ENCODE measurements at places on chromosomes 5 and 9.
A peak's percentile ranks its signal among the peaks of the same experiment; 100 is the strongest.

DNA sequence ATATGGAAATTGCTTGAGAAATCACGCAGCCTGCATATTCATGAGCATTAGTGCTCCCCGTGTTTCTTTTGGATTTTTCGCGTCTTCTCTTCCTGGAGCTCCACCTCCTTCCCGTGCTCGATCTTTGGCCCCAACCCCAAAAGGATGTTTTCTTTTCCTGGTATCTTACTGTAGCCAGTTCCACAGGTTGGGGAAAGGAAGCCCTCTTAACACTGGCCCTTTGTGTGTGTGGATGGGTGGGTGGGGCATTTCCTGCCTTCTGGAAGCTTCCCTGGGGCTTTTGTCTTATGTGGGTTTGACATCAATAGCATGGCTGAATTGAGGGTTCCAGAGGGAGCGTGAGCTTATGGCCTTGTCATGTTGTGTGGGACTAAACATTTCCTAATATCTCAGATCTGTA, 21.9 kb downstream of the STXBP1 start:
- no peak for DNase-seq

DNA sequence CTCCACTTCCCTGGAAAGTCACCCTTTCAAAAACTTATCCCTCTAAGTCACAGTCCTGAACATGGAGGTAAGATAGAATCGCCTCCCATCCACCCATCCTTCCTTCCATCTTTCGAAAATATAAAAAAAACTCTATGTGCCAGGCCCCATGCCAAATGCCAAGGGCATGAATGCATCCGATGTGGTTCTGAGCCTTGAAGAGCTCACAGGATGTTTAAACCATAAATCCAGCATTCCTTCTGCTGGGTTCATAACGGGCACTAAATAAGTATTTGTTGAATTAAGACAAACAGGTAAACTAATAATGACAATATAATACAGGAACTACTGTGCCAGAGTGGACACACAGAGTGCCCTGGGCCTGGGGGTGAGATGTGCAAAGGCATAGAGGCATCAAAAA, 147.3 kb downstream of the TTLL11 start:
- no peak for DNase-seq

DNA sequence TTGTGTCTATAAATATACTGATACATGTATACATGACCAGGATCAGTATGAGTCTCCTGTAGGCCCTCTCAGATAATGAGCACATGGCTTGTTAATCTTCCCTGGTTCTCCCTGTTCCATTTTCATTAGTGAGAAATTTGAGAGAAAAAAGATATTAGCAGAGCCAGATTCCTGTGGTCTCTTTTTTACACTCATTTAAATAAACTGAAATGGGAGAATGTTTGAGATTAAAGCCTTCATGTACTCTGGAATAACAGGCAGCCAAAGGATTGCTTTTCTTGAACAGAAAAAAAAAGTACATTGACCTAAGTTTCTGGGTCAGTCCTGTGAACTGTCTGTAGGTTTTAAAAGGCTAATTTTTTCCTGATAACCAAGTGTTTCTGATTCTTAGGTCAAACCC, 44.2 kb downstream of the PWWP2A start:
- DNase-seq = no peak

DNA sequence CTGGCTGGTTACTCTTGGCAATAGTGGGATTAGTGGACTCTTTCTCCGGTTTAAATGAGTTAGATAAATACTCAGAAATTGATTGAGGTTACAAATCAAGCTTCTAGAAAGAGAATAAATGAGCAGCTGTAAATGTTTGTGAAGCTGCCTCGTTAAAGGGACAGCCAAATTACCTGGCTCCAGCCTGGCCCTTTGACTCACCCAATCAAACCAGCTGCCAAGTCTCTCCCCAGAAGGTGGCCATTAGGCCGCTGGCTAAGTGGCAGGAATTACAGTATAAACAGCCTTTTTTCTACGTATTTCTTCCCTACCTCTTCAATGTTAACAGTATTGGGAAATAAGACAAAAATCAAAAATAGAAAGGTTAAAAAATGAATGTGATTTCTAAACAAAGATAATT, 46.0 kb upstream of the SRFBP1 start:
- DNase-seq = no peak

- DNase-seq = no peak
These were observed 67.4 kb upstream of the DMRTA1 start for GRCh38 chr9:22379272-22379671.

DNA sequence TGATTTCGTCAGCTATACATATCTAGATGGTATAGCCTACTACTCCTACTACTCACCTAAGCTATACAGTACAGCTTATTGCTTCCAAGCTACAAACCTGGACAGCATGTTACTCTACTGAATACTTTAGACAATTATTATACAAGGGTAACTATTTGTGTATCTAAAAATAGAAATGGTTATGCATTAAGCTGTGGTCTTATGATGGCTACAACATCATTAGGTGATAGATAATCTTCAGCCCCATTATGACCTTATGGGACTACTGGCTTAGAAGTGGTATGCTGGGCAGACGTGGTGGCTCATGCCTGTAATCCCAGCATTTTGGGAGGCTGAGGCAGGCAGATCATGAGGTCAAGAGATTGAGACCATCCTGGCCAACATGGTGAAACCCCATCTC, 40.2 kb downstream of the CERT1 start:
- DNase-seq = no peak

DNA sequence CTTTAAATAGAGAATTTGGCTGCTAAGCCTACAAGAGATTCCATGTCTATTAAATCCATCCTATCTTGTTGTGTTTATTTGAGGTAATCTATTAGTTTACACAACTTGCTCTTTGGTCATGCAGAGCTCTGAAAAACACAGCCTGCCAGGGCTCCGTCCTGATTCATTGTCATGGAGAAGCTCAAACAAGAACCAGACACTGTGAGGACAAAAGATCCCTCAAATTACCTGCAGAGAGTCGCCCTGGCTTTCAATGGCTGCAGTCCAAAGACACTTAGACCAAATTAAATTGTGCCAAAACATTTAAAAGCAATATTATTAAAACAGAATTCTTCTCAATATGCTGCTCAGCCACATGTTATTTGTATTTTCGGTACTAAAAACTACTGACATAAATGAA, 60.1 kb downstream of the CDH18 start:
- no peak for DNase-seq

GRCh38 chr9:129610473-129611306, 10.2 kb downstream of the C9orf50 start:
- peak; percentile 32 for DNase-seq

GRCh38 chr5:62689599-62690368, 111.2 kb downstream of the LRRC70 start:
- no peak for DNase-seq

DNA sequence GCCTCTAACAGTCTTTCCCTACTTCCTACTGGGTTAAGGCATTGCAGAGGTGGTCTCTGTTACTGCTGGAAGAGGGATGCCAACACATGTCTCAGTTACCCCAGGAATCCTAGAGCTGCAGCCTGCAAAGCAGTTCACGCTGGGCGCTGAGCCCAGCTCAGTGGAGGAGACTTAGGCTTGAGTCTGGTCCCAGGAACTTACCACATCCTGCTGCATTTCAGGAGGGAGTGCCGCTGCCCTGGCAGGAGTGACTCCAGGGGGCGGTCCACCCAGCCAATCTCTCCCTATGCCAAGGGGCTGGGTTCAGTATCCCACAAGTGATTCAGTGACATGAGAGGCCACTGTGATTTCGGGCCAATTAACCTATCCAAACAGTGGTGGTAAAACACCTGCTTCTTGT, 7.6 kb downstream of the TTC16 start:
- DNase-seq = no peak

DNA sequence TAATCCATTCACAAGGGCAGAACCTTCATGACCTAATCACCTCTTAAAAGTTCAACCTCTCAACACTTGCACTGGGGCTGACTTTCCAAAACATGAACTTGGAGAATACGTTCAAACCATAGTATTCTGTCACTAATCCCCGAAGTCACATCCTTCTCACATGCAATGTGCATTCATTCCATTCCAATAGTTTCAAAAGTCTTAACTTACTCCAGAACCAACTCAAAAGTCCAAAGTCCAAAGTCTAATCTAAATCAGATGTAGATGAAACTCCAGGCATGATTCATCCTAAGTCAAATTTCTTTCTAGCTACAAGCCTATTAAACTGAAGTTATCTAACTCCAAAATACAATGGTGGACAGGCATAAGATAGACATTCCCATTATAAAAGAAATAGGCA, 21.7 kb upstream of the ADAMTSL1 start:
- DNase-seq = no peak

GRCh38 chr9:127874301-127875221, 2.9 kb downstream of the AK1 start:
- DNase-seq = peak; percentile 36

GRCh38 chr9:114275246-114276004, 47.5 kb upstream of the ORM1 start:
- DNase-seq = no peak

DNA sequence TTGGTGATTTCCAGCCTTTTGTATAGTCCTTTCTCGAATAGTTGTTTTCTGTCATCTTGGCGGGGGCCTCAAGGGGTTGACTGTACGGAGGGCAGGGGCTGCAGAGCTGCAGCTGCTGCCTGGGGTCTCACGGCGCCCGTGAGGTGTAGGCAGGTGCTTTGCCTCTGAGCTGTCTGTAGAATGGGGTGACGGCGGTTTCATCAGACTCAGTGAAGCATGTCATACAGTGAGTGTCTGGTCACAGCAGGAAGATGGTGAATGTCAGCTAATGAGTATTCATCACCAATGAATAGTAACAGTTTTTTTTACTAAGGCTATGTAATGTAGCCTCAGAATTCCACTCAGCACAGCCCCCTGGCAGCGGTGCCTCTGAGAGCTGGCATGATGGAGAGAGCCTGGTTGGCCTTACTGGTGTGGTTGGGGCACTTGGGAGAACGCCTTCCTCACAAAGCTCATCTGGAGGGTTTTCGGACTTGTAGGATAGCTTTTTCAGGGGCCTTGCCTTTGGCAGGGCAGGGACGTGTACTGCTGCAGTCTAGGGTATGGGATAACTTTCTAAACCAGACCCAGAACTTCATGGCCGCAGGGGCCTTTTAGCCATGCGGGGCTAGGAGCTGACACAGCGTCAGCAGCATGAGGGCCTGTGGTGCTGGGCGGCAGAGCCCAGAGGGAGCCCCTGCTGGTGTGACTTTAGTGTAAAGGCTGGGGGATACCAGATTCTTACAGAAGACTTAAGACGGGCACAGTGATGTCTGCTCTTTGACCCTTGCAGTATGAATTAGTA, 15.0 kb downstream of the TENT4A start:
- no peak for DNase-seq

DNA sequence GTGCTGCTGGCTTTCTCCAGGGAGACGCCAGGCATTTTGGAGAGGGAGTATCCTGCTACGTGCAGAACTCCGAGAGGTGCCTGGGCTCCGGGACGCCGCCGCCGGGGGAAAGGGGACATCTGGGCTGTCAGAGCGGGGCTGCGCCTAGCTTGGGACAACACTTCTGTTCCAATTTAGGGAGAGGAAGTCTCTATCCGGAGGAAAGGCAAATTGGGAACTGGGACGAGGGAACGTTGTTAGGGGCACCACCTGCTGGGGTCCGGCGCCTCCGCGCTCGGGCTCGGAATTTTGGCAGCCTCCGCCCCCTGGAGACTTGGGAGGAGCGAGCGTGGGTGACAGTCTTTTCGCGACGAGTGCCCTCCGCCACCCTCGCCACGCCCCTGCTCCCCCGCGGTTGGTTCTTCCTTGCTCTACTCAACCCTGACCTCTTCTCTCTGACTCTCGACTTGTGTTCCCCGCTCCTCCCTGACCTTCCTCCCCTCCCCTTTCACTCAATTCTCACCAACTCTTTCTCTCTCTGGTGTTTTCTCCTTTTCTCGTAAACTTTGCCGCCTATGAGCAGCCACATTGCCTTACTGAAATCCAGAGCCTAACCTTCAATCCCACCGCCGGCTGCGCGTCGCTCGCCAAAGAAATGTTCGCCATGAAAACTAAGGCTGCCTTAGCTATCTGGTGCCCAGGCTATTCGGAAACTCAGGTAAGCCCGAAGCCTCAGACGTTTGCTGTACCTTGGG, 1.6 kb downstream of the TSLP start:
- DNase-seq = no peak

DNA sequence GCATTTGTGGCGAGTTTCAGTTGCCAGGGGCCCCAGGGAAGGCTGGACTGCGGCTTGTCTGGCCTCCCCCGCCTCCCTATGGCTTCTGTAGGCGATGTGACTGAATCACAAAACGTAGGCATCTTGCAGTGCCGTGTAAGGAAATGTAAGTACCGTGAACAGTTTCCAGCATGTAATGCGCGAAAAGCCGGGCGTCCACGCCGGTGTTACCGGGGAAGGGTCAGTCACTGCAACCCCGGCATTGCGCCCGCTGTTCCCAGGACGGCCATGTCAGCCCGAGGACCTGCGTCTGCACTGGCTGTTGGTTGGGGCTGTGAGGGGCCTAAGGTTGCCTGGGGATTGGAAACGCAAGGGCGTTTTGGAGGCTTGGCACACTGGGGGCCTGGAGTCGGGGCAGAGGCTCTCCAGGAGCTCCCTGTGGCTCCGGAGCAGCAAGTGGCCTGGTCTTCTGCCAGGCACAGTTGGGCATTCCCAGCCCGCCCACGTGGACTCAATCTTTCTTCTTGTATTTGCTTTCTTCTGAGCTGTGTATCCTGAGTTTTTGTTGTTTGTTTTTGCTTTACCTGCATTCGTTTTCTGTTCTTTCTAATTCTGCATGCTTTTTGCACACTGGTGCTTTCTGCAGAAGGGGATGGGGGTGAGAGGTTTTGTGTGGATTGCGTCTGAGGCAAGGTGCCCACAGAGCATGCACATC, 36.9 kb upstream of the PLEKHG4B start:
- no peak for DNase-seq

DNA sequence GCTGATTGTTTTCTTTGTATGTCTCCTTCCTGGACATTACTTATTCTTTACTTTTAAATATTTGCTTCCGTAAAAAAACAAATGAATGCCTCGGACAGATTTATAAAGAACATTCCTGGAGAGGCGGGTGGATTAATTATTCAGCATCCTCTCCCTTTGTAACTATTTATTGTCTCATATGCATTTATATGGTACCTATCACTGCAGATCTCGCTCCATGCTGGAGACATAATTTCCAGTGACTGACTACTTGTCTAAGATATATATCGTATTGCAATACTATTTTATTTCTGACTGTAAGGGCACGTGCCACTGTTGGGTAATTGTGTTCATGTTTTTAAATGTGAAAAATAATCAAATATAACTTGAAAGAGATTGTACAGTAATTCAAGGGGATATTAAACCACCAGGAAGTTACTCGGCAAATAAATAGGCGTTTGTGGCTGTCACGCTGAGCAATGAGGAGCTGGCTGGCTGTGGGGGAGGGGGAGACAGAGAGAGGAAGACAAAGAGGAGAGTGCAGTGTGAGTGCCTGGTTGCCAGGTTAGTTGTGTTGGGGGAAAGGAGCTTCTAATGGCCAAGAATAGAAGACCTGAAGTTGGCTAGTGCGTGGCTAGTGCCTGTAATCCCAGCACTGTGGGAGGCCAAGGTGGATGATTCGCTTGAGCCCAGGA, 131.8 kb upstream of the GABRP start:
- DNase-seq = no peak

DNA sequence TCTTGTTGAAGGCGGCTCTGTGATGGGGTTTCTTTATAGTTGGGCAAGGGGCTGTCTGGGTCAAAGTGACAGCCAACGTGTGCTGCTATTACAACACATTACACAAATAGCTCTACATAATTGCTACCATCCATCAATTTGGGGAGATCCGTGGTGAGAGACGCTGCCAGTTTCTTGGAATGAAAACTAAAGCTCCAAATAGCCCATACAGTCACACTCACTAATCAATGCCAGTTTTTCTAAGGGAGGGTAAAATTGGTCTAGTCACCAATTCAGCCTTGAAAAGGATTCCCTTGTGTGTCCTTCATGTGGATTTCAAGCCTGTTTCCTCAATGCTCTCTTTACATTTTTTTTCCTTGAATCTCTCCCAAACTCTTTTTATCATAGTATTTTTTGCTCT, 343.3 kb upstream of the KLF4 start:
- no peak for DNase-seq

All from hippocampal formation (tissue), 2 donors.